ENCODE measurements at places on chromosomes 7 and 10.

DNA sequence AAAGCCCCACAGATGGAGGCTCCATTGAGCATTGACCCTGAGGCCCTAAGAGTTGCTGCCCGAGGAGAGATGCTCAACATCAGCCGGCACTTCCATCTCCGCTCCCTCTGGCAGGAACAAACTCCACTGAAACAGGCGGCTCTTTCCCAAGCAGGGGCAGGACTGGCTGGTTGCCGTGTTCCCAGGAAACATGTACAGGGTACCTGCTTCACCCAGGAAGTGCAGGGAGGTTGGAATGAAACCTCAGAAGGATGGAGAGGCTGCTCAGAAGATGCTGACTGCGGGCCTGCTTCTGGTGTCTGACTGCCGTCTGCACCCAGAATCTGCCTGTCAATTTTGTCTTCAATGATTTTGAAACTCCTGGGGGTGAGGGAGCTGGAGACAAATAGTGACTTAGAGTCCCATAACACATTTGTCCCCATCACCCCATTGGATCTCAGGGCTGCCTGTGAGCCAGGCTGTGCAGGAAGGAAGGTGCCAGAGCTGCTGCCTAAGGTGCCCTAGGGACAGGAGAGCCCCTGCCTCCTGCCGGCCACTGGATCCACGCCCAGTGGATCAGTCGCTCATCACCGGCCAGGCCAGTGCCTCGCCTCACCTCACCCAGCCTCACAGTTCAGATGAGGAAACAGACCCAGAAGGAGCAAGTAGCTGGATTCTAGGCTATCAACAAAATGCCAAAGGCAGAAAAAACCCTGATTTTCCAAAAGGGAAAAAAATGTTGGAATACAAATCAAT is 237.3 kb downstream of the PTPRN2 start:
- DNase-seq, result no peak

DNA sequence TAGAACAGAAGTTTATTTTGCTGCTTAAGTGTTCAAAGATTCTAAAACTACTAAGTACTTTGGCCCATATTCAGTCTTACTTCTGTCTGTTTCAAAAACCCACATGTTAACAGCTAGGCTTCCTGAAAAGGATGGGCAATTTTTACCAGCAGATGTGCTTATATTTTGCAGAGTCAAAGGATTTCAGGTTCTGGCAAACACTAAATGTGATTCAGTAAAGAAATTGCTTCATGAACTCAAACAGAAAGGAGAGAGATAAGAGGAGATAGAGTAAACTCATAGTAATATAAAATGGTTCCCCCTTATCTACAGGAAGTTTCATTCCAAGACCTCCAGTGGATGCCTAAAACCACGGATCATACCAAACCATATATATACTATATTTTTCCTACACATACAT is 248.5 kb downstream of the AGMO start:
- DNase-seq, result no peak

DNA sequence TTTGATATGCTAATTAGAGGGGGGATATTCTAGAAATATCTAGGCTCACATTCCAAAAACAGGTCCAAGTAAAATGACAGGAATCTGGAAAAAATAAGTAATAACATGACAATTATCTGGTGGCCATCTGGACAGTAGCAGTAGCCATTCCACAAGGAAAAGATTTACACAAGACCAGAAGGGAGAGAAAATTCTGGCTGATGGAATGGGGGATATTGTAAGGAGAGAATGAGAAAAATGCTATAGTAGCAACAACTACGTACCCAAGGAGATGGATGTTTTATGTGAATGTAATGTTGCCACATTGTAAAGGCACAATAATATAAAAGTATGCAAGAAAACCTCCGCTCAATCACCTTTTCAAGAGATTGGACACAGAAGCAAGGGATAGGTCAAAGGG is 5.4 kb downstream of the MYOF start:
- no peak for DNase-seq

DNA sequence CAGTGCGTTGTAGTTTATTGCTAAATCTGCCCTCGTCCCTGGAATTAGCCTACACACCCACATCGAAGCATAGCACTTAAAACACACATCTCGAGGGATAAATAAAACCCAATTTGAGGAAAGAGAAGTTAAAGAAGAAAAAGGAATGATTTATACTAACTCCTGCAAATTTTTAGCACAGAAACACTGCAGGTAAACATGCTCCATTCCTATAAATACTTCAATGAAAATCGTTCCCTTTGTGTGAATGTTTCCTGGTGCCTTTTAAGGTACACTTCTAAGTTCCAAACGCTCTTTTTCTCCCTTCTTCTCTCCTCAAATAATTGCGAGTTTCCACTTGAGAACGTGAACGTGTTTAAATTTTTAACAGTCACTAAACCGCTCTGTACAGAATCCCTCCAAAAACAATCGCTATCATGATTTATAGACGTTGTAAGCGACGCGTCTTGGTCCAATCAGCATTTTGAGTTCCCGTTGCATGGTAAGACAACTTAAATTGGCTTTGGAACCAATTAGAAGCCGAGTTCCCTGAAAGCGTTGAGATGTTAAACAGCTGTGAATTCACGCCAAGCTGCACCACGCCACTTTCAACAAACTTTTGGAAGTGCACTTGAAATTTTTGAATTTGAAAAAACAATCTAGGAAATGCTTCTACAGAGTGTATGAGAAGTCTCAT is 12.5 kb upstream of the EBLN1 start:
- no peak for DNase-seq

DNA sequence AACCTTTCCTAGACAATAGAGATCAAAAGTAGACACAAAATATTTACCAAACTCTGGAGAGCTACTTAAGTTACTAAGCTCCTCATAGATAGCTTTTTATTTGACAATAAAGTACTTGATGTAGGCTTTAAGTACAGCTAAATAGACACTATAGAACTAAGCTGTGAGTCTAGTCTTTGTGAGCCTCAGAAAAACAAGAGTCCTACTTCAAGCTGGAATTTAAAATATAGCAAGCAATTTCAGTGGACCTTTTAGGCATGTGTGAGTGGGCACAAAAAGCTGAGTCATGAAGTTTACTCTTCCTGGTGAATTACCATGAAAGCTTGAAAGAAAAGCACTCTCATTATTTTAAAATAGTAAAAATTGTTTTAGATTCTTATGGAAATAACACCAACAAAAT is 76.1 kb downstream of the ADD3 start:
- DNase-seq, result no peak

DNA sequence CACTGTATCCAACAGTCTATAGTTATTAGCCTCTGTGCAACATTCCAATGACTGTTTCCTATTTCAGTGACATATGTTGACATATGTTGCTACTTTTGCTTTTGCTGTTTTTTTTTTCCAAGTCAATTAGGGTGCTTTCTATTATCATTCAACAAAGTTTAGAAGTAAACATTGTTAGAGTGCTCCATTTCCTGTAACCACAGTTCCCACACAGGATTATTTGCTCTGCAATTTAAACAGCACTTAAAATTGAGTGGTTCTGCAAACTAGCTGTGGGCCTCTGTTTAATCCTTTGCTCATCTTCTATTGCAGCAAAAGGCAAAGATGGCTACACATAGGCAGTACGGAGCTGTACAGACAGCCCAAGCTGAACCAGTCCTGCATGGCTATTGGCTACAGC is 46.5 kb upstream of the PTN start:
- no peak for DNase-seq

GRCh38 chr10:78045237-78045636 is 11.6 kb downstream of the RPS24 start:
- DNase-seq, result no peak

GRCh38 chr7:122616951-122617350 is 82.0 kb downstream of the RNF133 start:
- no peak for DNase-seq

GRCh38 chr7:72754312-72754711 is 73.7 kb downstream of the TYW1B start:
- no peak for DNase-seq

- DNase-seq, result no peak
Measured at GRCh38 chr7:157700231-157701005, 363.6 kb downstream of the DNAJB6 start.

GRCh38 chr10:31758495-31758894 is 170.1 kb downstream of the ARHGAP12 start:
- no peak for DNase-seq

DNA sequence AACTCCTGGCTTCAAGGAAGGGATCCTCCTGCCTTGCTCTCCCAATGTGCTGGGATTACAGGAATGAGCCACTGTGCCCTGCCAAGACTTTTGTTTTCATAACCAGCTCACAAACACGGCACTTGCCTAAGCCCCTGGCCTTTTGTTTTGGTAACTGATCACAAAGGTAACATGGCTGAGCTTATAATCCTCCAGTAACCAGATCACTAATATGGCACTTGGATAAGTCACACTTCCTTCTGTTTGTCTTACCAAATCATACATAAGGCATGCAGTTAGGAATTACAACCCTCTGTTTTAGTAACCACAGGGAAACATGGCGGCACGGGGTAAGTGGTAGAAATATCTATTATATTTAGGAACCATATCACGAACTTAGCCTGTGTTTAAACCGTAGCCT is 577.1 kb downstream of the CALN1 start:
- DNase-seq, result no peak

DNA sequence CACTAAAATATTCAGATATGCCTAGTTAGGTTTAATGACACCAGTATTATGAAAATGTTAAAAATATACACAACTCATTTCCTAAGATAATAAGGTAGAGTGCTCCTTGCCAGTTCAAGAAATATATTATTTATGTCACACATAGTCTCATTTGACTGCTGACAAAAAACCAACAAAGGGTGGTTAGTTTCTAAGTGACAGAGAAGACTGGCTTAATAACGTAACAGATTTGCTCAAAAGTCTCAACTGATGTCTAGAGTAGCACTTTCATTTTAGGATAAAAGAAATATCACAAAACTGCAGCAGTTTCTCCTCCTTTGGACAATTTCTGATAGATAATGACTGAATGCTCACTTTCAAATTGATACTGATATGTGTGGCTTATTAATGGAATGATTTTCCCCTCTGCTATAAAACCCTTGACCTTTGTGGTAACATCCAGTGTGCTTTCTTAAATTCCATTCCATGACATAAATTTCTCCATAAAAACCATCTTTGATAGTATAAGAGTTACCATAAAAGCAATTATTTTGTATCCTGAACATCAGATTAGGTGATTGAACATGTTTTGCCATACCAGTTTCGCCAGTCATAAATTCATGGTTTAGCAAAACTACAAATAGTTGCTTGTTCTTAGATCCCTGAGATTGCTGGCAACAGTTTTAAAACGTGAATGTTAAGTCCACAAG is 94.2 kb downstream of the NRBF2 start:
- DNase-seq, result no peak

DNA sequence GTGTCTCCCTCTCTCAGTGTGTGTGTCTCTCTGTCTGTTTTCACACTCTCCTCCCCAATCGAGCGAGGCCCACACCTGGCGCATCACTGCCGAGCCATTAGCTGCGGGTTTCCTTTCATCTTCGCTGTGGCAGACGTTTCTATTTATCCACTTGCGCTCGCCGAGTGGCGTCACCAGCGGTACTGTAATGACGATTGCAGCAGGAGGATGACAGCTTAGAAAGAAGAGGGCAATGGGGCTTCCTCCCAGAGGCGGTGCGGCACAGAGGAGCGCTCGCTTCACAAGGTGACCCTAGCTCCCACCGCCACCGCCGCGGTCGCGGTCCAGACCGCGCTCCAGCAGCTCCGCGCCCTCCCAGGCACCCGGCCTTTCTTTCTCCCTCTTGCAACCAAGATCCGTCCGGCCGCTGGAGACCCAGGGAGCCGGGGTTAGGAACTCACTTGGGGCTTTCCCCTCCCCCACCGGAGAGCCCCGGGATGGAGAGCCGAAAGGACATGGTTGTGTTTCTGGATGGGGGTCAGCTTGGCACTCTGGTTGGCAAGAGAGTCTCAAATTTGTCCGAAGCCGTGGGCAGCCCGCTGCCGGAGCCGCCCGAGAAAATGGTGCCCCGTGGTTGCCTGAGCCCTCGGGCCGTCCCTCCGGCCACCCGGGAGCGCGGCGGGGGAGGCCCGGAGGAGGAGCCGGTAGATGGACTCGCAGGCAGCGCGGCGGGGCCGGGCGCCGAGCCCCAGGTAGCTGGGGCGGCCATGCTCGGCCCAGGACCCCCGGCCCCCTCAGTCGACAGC is at the start of gene EVX1:
Gene EVX1 (plus strand): TSS at position 248 of the 785 bp plus-strand sequence. CDS start 229 bp downstream, at position 477.
- no peak for DNase-seq

- DNase-seq, result no peak
Measured at GRCh38 chr7:134856691-134857090, 77.3 kb downstream of the CALD1 start.

DNA sequence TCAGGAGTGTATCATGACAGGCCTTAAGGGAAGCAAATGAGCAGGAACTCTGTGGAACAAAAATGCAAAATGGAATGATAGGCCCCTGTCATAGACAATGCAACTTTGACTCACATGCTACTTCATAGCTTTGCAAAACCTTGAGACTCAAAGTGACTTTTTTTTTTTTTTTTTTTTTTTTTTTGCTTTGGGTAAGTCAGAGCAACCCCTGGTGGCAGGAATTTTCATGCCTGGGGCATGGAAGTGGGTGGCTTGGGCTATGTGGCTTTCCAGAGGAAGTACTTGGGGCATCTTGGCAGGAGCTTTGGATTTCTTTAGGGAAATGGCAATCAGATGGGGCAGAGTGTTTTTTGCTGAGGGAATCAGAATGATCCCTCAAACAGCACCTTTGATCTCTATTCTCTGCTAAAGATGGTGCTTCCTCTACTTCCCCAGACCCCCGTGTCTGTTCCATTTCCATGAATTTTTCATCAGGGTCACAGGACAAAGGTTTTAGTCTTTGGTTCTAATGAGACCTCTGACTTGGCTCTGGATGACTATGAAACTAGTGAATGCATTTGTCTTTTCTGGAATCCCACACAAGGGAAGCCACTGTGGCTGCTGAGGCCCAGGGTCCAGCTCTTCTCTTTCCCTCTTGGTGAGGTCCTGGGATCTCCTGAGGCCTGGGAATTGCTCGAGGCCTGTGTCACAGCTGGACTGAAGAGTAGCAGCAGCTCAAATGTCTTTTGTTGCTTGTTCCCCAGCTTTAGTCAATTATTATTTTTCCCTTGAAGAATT is 62.8 kb downstream of the TACC2 start:
- peak; percentile 44 for DNase-seq

- no peak for DNase-seq
Measured at GRCh38 chr7:103811997-103812396, 177.5 kb downstream of the RELN start.

- DNase-seq, result no peak
Measured at GRCh38 chr10:6123532-6123931, 34.7 kb downstream of the RBM17 start.

GRCh38 chr7:23715099-23715498 is 5.1 kb downstream of the STK31 start:
- no peak for DNase-seq

DNA sequence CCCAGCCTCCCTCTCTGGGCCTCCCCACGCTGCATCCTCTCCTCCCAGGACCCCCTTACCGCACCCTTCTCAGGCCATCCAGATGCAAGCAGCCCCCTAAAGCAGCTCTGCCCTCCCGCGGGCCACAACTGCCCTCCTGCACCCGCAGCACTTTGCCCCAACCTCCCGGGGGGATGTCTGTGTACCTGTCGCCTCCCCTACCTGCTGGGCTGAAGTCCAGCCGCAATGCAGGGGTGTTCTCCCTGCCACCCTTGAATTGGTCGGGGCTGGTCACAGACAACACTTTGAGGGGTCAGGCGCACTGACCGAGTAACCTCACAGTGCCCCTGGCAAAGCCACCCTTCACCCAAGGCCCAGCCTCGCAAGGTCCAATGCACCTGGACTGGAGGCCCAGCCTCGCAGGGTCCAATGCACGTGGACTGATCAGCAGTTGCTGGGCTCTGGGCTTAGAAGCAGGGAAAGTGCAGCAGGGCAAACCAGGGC is 8.3 kb upstream of the CALML5 start:
- no peak for DNase-seq
